ENCODE measurements at places on chromosomes 6 and 20. TPM values are rescaled to one million over a fixed set of nuclear protein-coding genes. Genes with fewer than 3 reads are reported as not detected.

DNA sequence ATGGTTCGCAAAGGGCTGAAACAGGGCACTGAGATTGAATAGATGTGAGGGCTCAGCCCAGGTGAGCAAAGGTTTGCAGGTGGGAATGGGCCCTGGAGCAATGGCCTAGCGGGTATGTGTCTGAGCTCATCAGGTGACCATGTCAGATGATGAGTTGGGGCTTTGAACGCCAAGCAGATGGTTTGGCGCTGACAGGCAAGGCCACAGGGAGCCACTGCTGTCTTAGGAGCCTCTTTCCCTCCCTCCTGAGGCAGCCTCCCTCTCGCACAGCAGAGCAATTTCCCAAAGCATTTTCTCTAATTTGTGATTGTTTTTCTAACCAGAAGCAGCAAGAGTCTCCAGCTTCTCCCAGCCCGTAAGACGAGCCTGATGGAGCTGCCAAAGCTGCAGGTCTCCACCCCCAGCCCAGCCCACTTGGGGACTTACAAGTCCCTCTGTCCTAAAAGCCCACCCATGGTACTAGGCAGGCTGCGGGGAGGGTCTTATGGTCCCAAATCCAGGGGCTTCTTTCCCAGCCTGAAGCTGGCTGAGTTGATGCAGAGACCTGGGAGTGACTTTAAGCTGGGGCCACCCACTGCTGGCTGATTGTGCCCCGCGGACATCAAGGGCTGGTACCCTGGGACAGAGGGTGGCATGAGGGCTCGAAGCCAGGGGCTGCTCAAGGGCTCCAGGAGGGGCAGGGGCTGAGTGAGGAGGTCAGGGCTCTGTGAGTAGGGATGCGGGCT is 11.6 kb downstream of the CDH22 start:
- DNase-seq, result no peak

RIMS1 gene
- 2.0 TPM for polyA plus RNA-seq

DNA sequence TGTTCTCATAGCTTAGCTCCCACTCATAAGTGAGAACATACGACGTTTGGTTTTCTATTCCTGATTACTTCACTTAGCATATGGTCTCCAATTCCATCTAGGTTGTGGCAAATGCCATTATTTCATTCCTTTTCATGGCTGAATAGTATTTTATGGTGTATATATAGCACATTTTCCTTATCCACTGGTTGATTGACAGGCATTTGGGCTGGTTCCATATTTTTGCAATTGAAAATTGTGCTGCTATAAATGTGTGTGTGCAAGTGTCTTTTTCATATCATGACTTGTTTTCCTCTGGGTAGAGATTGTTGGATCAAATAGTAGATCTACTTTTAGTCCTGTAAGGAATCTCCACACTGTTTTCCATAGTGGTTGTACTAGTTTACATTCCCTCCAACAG is 133.0 kb upstream of the TAB2 start:
- no peak for DNase-seq

GRCh38 chr6:25697537-25698340 is 45.7 kb downstream of the SCGN start:
- no peak for DNase-seq

GRCh38 chr6:66179361-66179760 is 472.3 kb upstream of the EYS start:
- DNase-seq, result no peak

GRCh38 chr20:59589086-59589684 is 15.2 kb upstream of the PHACTR3 start:
- DNase-seq, result no peak

DNA sequence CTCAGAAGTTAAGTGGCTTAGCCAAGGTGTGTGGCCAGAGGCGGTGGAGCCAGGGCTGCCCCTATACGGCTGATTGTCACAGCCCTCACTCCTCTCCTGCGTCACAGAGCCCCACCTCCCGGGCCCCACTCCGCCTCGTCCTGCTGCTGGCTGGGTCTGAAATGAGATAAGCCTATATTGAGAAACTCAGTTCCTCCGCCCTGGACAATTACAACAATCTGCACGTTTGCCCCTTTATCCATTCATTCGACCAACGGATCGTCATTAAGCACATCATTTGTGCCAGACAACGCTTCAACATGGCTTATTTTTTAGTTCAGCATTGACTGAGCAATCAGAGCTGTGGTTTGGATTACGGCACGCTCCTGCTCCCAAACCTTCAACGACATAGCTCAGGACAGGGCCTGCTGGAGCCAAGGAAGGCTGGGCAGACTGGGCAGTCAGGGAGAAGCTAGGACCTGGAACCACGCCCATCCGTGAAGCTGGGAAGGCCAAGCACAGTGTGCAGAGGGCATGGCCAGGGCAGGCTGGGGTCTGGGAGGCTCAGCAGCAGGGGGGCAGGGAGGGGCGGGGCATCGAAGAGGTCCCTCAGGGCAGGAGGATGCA is 16.6 kb upstream of the EZR start:
- no peak for DNase-seq

GPX5 gene
- polyA plus RNA-seq, result not detected

BMP6 gene
- polyA plus RNA-seq, result 2.6 TPM

DNA sequence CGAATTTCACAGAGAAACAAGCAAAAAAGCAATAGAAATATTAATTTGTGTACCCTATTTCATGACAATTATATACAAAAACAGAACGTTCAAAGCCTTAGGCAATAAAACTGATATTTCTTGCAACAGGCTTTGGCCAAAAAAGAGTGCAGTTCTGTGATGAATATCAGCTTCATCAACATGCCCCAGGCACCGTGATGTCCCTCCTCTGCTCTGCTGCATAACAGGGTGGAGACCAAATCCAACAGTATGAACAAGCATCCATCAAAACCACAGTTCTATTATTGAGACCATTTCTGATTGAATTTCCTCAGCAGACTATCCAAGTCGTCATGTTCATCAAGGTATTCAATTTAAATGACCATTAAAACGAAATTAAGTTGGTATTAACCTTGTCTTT is 722.6 kb upstream of the NRSN1 start:
- DNase-seq, result no peak

GRCh38 chr6:6826095-6826901 is 237.8 kb downstream of the LY86 start:
- peak; percentile 79 for DNase-seq

GRCh38 chr6:32047855-32048766 is 9.9 kb downstream of the CYP21A2 start:
- DNase-seq, result peak; percentile 81

- no peak for DNase-seq
Observed at GRCh38 chr20:9375221-9375681, 139.1 kb upstream of the LAMP5 start.

DNA sequence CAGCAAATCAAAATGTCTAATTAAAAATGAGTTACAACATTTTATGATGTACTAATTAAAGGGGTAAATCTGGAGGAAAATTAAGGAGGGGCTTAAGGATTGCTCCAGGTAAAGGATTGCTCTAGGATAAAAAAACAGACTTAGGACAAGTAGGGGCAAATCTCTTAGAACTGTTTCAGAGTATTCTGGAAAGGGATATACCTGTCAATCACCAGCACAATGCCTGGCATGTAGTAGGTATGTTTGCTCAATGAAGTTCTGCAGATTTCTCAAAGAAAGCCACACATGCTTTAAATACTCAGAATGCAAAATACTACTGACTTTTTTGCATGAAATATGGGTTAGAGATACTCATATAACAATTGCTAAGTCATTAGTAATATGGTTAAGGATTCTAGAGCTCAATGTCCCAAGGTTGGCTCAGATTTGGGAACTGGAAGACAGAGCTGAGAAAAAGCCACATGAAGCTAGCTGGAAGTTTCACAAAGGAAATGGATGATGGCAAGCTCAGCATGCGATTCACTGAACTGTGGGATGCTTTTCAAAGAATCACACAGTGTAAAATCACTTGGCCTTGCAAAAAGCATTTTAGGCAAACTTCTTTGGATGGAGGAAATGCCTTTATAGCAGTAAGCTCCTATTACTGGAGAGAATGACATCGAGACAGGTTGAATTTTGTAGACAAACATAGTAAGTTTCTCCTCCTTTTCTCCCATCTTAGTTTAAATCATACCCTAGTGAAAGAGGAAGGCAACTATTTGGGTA is 72.8 kb downstream of the MAP3K5 start:
- no peak for DNase-seq

DEFB124 gene
- polyA plus RNA-seq, result not detected

FAM210B gene
- polyA plus RNA-seq, result 207 TPM

GRCh38 chr6:11363881-11364576 is 131.6 kb upstream of the NEDD9 start:
- DNase-seq, result no peak

IRF4 gene
- polyA plus RNA-seq, result 0.72 TPM

- no peak for DNase-seq
Observed at GRCh38 chr6:113318575-113318917, 538.6 kb upstream of the MARCKS start.

KCNB1 gene
- 2.4 TPM for polyA plus RNA-seq

GRCh38 chr6:167933290-167933689 is 64.2 kb upstream of the KIF25 start:
- DNase-seq, result no peak

GRCh38 chr6:36555750-36556252 is 8.5 kb upstream of the STK38 start:
- DNase-seq, result no peak

DNA sequence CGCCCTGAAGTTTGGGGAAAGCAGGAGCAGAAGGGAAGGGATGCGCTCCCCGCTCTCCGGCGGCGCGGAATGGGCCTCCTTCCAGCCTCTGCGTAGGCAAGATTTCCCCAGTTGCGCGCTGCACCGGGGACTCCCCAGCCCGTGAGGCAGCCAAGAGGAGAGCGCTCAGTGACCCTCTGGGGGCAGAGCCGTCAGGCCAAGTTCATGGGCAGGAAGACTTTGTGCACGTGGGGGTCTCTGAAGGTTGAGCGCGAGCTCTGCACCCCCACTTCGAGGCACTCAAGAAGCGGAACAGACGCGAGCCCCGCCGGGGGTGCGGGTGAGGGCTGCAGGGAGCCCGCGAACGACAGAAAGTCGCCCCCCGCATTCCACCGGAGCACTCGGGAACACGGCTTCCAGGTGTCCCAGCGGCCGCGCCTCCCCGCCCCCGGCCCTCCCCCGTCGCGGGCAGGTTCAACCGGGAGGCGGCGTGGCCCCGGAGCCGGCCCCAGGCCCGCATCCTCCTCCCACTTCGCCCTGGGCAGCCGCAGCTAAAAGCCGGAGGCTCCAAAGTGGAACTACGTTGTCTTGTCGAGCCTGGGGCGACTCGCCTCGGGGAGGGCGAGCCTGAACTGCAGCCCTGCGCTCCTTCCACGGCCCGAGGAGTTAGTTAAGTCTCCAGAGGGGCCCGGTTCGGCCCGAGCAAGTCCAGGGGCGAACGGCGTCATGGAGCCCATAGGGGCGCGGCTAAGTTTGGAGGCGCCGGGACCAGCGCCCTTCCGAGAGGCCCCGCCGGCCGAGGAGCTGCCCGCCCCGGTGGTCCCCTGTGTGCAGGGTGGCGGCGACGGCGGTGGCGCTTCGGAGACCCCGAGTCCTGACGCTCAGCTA is at the start of gene PPP1R3G:
Gene PPP1R3G, plus strand, starts transcription at position 561 of the 867 bp plus-strand sequence. Its CDS starts 145 bp downstream, at position 706.
- DNase-seq, result peak; percentile 79

CST4 gene
- not detected for polyA plus RNA-seq

GRCh38 chr6:33107641-33108040 is 31.9 kb downstream of the HLA-DPB1 start:
- DNase-seq, result no peak

GRCh38 chr6:130211691-130212090 is 11.1 kb downstream of the SAMD3 start:
- DNase-seq, result no peak

DNA sequence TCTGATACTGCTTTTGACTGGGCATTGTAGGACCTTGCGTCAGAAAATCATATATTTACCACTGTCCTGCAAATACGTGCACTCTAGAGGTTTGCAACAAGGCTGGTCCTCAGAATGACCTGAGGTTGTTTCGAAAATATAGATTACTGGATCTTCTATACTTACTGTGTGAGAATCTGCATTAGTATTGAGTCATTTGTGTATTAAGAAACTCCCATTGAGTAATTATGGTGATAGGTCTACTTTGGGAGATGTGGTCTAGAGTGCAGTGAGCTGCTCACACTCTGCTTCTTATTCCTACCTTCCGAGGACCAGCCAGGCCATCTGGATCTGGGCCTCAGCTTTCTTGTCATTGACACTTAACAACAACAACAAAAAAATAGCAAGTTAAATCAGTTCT is 9.6 kb downstream of the KLHL32 start:
- no peak for DNase-seq

DNA sequence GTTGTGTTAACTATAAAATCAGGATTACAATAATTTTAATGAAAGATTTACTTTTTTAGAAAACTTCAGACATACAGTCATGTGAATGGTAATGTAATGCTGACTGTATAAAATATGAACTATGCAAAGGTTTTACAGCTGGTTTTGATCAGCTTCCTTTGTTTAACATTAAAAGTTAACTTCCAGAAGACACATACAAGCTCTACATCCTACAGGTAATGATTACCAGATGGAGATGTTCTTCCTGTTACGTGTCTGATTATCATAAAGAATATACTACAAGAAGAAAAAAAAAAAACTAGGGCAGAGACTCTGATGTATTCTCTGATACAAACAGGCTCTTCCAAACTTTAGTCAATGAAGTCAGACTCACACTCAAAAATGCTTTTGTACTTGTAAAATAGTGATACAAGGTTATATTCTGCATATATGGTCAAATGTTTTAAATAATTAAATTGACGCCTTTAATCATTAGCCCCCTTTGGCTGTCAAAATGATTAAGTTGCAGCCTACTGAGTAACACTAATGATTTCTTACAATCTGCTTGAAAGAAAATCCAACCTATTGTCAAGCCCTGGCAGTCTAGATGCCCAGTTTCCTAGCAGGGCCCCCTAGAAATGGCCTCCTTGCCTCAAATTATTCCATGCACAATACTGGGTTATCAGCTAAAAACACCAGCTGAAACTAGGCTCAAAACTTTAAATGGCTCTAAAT is 251.8 kb upstream of the RUNX2 start:
- DNase-seq, result no peak

GRCh38 chr6:24257282-24257681 is 100.6 kb downstream of the DCDC2 start:
- no peak for DNase-seq

DNA sequence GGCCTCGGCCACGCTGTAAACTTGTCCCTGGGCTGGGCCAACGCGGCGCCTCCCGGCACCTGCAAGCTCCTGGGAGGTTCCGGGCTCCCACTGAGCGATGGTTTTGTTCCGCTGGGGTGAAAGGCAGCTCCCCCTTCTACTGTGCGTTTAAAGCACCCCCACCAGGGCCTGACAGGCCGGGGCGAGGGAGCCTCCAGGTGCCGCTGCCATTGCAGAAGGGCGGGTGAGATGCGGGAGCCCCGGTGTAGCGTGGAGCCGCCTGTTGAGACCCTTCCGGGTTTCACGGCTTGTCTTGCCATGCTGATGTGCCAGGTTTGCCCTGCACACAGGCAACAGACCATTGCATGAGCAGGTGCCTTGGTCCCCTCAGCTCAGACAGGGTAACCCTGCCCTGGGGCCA is 2.9 kb downstream of the COL20A1 start:
- DNase-seq, result no peak

MAFB gene
- 7.5 TPM for polyA plus RNA-seq

DNA sequence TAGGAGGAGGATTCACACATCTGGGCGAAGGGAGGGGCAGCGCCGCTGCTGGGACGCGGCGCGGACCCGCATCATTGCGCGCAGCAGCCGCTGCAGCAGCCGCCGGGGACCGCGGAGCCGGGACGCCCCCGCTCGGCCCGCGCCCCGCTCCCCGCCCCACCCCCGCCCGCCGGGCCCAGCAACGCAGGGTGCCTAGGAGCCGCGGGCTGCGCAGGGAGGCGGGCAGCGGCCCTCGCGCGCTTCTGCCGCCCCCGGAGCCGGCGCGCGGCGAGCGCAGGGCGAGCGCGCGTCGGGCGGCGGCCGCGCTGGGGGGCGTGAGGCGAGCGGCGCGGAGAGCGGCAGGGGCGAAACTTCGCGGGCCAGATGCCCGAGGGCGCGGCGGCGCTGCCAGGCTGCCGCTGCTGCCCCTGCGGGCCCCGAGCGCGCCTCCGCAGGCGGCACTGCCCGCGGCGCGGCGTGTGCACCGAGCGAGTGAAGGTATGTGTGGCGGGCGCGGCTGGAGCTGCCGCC is at the start of gene NKAIN2:
Gene NKAIN2, plus strand, starts transcription at position 362 of the 510 bp plus-strand sequence.
- no peak for DNase-seq
